ENCODE measurements at places on chromosomes 4 and X.

DNA sequence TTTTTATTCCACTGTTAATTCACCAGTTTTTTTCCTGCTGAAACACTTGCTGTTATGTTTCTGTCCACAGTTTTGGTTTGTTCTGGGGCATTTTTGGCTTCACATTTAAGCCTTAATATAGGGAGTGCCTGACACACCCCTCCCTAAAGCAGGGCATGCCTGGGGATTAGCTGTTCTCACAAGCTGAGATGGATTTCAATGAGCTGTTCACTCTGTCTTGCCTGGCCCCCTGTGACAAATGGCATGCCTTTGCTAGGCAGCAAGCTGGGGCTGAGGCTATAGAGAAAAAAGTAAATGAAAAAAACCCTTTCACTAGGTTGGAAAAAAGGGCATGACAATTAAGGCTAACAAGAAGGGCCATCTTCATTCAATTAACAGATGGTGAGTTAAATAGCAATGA lies 22.4 kb downstream of the LPAR4 start:
- no peak for DNase-seq

- DNase-seq: no peak
Measured at GRCh38 chrX:40625294-40625693, 2.1 kb downstream of the MPC1L start.

DNA sequence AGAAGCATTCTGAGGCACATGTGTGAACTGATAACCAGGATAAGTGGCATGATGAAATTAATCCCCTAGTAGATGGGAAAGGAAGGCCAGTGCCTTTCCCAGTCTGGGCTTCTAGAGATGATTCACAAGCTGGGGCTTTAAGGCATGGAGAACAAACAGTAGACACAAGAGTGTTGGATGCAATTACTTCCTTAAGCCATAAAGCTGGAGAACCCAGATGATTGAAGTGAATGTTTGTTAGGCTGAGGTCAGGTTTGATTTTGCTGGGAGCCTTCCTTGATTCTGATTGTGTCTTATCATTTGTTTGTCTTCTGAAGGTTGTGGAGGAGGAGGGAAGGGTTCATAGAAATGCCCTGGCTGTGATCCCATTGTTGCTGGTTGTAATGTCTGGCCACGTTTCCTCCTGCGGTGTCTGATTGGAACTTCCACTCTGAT lies 125.2 kb downstream of the NHS start:
- no peak for DNase-seq

GRCh38 chrX:47746446-47746845 lies 87.5 kb upstream of the UXT start:
- no peak for DNase-seq

DNA sequence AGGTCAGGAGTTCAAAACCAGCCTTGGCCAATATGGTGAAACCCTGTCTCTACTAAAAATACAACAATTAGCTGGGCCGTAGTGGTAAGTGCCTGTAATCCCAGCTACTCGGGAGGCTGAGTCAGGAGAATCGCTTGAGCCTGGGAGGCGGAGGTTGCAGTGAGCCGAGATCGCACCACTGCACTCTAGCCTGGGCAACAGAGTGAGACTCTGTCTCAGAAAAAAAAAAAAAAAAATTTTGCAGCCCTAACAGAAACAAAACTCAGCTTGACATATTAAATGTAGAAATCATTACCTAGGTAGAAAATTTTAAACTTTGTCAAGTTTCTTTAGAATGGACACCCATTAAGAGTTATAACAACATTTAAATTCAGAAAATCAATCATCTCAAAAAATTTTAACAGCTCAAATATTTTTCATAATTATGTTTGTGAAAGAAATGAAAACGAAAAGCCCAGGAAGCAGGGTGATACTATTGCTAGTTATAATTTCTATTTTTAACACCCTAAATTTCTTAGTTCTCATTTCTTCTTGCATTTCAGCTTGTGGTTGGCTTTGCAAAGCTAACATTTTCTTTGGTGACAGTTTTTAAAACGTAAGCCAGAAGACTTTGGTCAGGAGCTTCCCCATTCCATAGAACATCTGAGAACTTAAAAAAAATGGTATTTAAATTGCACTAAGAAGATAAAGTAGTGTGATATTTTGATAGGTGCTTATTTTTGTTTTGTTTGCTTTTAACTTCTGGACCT lies 33.3 kb upstream of the RBBP7 start:
- no peak for DNase-seq

GRCh38 chr4:101086801-101087586 lies 260.3 kb downstream of the PPP3CA start:
- no peak for DNase-seq

DNA sequence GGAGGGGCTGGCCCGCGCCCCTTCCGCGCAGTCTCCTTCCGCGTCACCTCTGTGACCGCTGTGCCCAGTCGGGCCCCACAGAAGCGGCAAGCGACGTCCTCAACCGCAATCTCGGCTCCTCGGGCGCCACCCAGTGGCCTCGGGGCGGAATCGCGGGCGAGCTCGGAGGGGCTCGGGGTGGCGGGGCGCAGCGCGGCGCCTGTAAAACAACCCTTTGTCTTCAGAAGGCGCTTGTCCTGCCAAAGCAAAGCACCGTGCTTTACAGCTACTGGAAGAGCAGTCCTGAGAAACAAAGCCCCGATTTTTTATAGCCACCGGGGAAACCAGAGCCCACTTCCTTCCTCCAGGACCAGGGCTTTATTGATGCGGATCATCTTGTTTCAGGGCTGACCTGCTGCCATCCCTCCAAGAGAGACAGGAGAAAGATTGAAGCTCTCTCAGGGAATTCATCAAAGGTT lies 37.3 kb upstream of the CDKN2AIP start:
- DNase-seq: peak; percentile 86

Measured in hematopoietic multipotent progenitor cell treated with erythropoietin and hydrocortisone succinate and interleukin-3 and kit ligand, for 8 days (in vitro differentiated cells).